Fibroblast of skin of scalp (primary cell): ENCODE measurements at places on chromosomes 2 and 18.

DNA sequence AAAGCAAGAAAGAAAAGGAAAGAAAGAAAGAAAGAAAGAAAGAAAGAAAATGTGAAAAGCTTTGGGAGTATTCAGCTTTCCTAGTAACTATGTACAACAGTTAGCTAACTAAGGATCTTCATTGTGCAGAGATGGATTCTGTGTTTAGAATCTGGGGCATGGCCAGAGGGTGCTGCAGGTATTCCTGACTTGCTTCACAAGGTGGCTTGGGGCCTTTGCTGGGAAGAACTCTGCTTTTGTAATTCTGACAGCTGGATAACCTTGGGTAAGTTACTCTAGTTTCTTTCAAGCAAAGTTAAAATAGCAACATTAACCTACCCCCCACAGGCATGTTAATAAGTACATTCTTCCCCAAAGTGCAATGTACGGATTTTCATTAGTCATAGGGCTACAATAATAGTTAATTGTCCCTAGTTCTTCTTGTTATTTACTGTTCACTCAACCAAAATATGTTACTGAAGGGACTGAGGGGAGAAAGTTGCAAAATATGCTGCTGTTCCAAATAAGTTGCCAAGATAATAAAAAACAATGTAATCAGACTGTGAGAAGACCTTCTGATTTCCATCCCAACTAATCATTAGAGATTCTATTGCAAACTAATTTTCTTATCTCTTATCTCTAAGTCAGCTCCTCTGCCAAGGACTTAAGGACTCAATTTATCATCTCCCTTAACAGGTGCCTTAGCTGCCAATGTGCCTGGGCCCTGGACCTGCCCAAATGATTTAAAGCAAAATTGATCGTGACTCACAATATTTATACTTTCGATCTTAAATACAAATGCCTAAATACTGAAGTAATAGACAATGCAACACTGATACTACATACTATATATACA is 50.3 kb downstream of the SERPINB8 start:
- no peak for DNase-seq

- DNase-seq = peak; percentile 59
Measured at GRCh38 chr18:2905854-2906703, 59.3 kb downstream of the EMILIN2 start.

DNA sequence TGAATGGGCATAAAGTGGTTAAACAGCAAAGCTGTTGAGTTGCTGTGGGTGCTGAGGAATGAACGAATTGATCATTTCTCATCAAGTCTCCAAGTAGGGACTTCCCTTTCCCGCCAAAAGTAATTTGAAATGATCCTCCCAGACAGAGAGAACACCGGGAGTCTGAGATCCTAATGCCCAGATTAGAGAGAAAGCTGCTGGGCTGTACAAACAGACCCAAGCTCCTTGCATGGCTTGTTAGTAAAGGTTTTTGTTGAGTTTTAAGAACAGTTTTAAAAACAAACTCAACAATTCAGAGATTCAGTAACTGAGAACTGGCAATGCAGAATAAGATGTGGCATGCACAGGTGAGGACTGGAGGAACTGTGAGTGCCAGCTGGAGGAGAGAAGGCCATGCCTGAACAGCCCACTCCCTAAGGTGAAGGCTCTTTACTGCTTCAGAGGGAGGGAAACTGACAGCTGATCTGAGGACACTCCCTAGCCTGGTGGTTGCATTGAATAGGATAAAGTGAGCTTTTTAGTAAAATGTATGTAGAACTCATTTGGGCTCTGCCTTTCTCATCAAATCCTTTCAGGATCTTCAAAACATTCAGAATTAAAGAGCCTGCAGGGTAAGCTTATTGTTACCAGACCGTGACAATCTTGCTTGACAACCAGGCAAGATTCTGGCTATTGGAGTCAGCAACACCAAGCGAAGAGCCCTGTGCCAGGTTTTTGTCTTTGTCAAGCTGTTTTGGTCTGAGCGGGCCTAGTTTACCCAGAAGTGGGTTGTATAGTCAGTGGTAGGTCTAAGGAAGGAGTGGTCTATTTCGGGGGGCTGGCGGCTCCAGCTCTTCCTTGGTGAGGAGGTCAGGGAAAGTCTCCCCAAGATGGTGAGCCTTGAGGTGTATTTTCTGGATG is 63.2 kb upstream of the IGFBP5 start:
- DNase-seq = no peak

DNA sequence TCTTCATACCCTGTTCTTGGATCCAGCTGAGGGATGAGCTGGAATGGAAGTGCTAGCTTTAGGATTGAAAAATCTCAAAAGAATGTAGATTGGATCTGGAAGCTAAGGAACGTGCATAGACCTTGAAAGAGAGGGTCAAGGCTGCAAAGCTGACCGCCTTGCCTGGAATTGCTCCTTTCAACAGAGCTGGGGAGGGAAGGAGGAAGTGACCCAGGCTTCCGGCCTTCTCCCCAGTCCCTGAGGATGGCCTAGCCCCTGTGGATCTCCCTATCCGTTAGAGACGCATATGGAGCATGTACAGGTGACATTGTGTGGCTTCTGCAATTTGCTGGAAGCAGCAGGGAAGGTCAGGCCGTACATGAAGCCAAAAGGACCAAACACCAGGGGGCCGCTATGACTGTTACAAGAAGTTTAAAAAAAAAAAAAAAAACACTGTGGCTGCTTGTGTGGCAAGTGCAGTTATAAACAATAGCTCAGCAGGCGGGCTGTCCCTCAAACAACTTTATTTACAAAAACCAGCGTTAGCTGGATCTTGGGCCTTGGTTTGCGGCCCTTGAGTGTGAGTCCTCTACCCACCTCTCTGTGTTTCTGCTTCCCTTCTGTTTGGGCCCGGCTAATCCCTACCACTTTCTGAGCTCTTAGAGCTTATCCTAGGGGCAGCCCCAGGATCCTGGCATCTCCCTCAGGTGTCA is 227.6 kb downstream of the SEPTIN10 start:
- no peak for DNase-seq

- DNase-seq = peak; percentile 54
Measured at GRCh38 chr2:54771166-54771885, 47.9 kb downstream of the EML6 start.

GRCh38 chr2:10284108-10284870 is 18.4 kb upstream of the HPCAL1 start:
- no peak for DNase-seq

DNA sequence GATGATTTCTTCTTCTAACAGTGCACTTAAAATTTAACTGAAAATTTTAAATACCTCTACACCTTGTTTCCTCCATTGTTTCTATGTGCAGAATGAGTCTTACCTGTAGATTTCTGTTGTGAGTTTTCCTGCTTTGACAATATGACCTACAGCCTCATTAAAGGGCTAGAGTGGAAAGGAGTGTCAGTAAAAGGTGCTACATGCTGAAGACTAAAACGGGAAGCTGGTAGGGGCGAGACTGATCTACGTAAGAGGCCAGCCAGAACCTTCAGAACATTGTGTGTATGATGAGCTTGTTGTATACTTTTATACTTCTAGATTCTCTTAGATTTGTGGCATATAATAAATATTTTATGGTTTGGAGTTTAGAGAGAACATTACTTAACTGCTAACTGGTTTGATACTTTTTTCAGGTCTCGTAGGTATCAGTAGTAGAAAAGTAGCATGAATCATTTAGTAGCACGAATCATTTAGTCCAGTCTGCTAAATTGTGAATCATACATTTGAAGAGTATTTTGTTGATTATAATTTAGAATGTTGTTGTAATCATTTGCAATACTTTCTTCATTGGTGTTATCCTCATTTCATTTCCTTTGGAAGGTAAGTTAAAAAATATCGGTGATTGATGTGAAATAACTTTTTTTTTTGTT is 14.3 kb downstream of the INSIG2 start:
- DNase-seq = no peak

- no peak for DNase-seq
Measured at GRCh38 chr2:50635824-50636223, 396.1 kb downstream of the NRXN1 start.

GRCh38 chr2:239253264-239253663 is 147.6 kb downstream of the HDAC4 start:
- DNase-seq = no peak
